ENCODE measurements at places on chromosomes 1 and 21.

GRCh38 chr1:178061620-178062019 lies 32.3 kb upstream of the RASAL2 start:
- no peak for DNase-seq

DNA sequence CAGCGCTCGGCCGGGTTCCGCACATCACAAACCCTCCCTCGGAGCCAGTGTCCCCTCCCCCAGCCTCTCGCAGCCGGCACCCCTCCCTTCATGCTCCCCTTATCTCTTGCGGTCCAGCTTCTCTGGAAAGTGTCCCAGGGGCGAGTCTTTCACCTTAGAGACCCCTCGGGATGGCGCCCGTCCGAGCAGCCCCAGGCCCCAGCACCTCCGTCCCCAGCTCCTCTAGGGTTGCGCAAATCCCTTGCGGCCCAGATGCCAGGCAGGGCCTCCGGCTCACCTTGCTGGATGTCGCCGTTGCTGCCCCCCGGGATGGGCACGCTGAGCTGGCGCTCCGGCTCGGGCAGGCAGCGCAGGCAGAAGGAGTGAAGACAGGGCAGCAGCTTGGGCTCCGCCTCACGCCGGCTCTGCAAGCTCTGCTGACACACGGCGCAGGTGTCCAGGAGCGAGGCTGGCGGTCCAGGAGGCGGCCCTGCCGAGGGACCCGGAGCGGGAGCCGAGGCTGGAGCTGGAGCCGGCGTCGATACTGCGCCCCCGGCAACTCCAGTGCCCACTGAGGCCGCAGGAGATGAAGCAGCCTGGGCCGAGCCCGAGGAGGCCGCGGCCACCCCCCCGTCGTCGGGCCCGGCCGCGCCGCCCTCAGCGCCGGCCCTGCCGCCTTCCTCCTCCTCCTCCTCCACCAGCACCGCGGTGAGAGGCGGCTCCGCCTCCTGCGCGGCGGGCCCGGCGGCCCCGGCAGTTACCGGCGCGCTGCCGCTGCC lies 550 bp downstream of the TRIM33 start:
- no peak for DNase-seq

DNA sequence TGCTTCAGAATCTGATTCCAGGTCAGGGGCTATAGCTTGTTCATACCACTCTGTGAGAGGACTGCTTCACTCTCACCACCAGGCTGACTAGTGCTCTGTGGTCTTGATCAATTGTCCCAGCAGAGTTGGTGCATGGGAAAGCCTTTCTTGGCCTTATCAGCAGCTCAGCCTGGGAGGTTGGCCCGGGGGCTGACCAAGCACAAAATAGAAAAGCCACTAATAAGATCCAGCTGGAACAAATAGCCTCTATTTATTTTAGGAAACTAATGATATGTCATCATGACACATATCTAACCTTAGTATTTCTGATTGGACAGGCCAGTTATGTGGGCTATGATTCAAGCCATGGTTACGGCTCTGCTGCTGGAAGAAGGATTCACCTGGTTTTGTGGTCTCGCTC lies 134.2 kb downstream of the GDAP2 start:
- no peak for DNase-seq

DNA sequence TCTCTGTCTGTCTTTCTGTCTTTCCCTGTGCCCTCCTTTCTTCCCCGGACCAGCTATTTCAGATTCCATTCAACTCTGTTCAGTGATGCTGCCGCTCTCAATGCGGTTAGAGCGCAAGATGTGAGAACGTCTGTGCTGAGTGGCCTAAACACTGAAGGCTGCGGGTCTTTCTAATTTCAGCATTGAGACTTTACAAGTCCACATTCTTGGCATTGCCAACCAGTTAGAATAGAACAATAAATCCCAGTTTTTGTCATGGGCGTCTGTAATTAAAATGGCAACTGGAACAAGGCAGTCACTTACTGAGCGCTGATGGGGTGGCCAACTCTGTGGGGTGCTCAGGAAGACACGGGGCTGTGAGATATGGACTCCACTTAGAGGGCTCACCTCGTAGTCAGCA lies 112.8 kb downstream of the DHRS3 start:
- DNase-seq = no peak

- no peak for DNase-seq
Observed at GRCh38 chr1:9875636-9876000, 34.5 kb downstream of the CTNNBIP1 start.

DNA sequence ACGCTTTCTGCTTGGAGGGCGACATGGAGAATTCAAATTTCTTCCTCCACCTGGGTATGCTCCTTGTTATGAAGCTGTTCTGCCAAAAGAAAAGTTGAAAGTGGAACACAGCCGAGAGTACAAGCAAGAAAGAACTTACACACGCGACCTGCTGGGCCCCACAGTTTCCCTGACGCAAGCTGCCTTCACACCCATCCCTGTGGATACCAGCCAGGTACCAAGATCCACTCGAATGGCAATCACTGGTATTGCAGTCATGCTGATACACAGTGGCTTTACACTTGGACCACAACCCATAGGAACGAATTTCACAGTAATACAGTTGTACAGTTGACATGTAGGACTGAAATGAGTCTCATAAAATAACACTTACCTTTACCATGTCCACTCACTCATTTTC lies 387.4 kb downstream of the ZP4 start:
- DNase-seq = no peak

DNA sequence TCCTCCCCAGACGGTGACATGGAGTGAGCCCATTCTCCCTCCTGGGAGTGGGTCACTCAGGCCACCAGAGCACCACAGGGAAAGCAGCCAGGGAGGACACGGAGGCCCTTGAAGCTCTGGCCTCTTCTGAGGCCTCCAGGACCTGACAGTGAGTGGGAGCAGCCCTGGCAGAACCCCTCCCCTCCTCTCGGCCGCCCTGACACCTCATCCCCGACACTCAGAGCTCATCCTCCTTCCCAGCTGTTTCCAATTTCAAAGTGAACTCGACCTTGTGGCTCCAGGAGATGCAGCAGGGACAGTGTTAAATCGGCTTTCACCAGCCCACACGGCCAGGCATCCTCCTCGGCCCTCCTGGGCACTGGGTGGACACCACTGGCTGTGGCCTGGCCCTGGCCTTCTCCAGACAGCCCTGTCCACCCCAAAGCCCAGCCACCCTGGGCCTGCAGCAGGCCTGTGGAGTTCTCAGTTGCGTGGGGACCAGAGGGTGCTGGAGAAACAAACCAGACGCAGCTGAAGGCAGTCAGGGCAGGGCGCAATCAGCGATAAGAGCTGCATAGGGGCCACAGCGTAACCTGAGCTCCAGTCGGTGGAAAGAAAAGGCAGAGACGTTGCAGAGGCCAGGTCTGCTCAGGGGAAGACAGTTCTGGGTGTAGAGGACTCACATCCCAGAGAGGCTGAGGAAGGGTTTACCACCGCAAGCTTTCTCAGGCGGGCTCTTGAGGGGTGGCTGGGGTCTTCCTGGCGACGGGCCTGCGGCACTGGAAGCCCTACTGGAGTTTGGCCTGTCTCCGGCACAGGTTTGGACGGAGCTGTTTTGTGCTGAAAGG lies 27.1 kb downstream of the FTCD start:
- DNase-seq = no peak
